Fibroblast of skin of right biceps (primary cell): ENCODE measurements at places on chromosomes 5 and 9.
A peak's percentile ranks its signal among the peaks of the same experiment; 100 is the strongest.

- DNase-seq = no peak
Observed at GRCh38 chr5:36751886-36752285, 124.7 kb upstream of the NIPBL start.

DNA sequence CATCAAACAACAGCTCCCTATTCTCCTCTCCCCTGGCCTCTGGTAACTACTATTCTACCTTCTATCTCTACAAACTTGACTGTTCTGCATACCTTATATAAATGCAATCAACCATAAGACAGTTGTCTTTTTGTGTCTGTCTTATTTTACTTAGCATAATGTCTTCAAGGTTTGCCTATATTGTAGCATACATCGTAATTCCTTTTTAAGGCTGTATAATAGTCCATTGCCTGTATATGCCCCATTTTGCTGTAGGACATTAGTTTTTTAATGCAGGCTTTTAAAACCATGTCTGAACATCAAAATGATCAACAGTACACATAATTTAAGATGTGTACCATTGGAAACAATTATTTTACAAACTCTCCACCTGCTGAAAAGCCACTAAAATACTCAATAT is 12.4 kb downstream of the ANKH start:
- DNase-seq = no peak

DNA sequence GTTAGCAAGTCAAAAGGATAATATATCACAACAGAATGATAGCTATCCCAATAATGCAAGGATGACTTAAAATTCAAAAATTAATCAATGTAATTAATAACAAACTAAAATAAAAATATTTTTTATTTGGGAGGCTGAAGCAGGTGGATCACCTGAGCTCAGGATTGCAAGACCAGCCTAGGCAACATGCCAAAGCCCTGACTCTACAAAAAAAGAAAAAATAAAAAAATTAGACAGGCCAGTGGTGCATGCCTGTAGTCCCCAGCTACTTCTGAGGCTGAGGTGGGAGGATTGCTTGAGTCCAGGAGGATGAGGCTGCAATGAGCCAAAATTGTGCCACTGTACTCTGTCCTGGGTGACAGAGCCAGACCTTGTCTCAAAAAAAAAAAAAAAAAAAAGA is 399.3 kb downstream of the ADGRV1 start:
- DNase-seq = no peak

DNA sequence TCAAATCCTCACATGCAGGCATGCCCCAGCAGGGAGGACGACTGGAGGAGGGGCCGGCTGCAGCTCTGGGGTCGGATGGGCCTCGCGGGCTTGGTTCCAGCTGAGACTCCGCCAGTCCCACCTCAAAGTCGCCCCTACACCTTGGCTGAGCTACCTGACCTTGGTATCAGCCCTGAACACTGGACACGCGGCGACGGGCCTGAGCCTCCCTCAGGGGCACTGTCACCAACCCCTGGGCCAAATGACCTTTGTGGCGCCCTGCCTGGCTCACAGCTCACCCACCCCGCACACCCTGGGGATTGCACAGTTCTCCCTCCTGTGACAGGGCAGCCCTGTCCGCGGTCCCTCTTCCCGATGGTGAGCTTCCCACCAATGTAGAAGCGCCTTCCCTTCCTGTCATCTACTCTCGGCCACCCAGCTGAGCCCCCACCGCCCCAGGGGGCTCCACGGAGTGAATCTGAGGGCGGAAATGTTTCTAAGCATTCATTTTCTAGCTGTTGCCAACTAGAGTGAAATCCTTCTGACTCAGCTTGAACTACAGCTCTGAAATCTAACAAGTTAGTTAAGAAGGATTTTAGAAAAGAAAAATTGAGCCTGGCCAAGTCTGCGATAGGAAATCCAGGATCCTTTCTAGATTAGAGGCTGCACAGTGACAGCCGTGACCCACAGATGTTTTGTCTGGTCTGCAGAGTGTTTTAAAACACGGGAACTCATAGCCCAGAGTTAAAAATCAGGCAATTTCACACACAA is 138.9 kb upstream of the PHYKPL start:
- DNase-seq = peak; percentile 75

- DNase-seq = no peak
Observed at GRCh38 chr9:15578714-15579113, 25.9 kb downstream of the CCDC171 start.

- DNase-seq = no peak
Observed at GRCh38 chr9:3398232-3398648, 127.6 kb downstream of the RFX3 start.

DNA sequence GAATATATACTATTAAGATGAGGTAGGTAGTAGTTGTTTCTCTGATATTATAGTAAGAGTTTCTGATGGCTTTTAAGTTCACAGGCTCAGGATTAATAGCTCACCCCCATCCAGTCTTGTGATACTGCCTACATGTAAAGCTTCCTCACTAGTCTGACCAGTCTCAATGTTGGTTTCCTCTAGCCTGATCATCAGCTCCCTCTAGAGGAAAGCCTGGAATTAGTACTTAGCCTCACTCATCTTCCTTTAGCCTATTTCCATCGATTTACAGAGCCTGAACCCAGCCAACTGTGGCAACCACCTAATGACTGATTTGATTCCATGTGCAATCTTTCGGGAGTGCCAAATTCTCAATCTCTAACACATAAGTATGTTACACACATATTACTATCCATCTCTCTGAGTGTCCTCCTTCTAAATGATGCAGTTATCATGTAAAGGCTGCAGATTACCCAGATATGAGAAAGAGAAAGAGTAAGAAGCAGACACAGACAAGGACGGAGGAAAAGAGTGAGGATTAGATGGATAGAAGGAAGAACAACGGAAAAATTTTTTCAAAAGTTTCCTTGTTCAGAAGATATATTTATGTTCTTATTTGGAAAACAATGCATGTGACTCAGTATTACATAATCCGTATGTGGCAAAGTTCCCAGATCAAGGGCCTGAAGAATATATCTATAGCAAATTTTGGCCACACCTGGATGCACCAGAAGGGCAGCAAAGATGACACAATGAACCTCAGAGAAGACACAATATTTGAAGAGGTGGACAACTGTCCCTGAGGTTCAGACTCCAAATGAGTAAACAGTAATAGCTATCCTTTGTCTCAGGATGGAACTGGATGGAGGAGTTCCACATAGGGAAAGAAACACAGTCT is 333.7 kb downstream of the ELAVL2 start:
- peak; percentile 45 for DNase-seq
